ENCODE measurements at places on chromosomes 7 and 10.
A peak's percentile ranks its signal among the peaks of the same experiment; 100 is the strongest.

DNA sequence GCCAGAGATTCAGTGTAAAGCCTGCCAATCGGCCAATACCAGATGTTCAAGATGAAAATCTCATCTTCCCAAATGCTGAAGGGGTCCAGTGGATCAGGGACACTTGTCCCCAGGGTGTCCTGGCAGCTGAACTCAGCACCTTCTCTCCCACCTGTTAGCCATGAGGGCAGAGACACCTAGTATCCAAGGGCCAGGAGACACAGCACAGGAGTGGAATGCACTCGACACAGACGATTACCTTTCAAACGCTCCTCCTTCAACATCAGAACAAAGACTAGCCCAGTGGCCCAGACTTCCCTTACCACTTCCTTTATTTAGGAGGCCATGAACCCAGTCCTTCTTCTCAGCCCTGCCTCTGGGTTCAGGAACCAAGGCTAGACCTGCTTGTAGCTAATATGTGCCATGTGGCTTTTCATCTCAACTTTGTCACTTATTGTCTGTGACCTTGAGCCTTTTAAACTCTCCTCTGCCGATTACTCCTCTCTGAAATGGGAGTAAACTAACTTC, 180.3 kb upstream of the PLXNA4 start:
- DNase-seq: no peak

DNA sequence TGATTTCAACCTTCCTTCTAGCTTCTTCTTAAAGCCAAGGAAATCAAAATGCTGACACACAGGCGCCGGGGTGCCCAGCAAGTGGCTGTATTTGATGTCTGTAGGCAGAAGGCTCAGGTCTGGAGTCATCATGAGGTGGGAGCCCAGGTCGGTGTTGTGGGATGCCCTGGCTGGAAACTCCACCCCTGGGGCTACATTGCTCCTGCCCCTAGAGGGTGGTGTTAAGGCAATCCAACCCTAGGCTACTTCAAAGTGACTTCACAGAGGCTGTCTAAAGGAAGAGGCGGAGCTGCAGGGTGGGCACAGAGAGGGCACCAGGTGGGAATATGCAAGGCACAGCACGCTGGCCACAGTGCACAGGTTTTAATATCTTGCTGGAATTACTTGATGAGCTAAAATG, 200.9 kb downstream of the ADAM12 start:
- DNase-seq: no peak

GRCh38 chr10:11213137-11213536, 195.5 kb downstream of the CELF2 start:
- DNase-seq: no peak

DNA sequence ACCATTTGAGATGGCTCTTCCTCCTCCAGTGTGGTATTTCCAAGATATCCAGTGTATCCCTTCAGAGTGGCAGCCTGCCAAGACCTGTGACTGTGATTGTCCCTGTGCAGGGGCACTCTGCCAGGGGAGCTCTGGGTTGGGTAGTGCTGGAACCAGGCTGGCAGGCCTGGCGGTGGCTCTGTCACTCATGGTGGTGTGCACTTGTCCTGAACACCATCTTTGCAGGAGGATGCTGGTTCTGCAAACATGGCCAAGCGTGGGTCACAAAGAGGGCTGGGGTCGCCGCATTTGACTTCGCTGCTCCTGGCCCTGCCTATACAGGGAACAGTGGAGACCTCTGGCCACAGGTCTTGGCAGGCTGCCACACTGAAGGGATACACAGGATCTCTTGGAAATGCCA, 205.2 kb downstream of the PRPF18 start:
- no peak for DNase-seq

DNA sequence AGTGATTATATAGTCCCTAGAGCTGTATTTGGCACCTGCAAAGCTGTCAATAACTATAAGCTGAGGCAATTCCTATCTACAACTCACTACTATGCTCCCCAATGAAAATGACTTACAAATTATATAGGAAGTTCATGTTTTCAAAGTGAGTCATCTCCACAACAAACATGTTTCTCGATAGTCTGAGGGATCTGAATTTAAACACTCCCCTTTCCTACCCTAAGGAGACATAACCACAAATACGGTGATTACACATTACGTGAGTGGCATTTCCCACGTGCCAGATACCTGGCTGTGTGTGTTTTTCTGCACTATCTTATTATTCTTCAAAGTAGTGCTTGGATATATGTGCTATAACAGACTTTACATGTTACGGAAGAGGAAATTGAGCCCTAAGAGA, 122.5 kb upstream of the C1QL3 start:
- no peak for DNase-seq

DNA sequence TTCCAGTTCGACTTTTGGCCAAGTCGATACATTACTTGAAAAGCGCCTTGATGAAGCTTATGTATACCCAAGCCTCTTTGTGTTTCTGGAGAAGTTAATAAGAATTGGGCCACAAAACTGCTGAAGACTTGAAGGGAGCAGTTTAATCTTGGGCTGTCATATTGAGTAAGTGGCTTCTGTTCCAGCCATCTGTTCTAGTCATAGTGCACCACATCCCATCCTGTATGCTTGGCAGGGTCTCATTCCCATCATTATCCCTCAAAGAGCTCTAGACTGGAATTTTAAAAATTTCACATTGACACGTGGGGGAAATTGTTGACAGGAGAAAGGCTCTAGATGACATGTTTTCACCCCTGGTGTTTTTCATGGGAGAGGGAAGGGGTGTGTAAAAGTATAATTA, 196.6 kb upstream of the PLPP4 start:
- no peak for DNase-seq

DNA sequence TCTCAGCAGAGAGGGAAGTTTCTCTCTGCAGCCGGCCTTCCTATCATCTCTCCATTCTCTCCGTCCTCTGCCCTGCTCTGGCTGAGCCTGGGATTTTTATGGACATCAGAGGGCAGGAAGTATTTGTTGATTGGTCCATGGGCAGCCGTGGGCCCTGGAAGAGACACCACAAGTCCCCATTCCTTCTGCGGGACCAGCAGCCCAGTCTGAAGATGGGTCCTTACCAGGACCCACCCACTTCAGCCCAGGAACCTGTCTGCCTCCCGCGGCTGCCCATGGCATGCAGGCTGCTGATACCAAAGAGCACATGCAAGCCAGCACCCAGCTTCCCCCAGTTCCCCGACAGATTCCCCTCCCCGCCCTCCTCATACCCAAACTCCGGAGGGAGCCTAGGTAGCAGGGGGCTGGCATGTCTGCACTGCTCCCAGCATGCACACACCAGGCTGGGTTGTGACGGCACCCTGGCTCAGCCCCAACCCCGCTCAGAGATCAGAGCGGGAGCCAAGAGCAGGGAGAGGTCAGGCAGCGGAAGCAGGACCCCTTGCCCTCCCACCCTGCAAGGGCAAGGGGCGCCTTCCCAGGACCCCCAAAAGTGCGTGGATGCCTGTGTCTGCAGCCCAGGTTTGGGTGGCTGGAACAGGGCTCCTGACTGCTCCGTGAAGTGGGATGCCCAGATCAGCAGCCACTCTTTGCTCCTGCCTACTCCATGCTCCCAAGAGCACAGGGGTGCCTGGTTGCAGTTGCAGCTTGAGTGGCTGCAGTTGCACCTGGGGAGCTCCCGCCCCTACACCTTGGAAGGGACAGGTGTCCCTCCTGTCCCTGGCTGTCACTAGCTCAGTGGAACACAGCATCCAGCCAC, 538.6 kb upstream of the POT1 start:
- DNase-seq: no peak

DNA sequence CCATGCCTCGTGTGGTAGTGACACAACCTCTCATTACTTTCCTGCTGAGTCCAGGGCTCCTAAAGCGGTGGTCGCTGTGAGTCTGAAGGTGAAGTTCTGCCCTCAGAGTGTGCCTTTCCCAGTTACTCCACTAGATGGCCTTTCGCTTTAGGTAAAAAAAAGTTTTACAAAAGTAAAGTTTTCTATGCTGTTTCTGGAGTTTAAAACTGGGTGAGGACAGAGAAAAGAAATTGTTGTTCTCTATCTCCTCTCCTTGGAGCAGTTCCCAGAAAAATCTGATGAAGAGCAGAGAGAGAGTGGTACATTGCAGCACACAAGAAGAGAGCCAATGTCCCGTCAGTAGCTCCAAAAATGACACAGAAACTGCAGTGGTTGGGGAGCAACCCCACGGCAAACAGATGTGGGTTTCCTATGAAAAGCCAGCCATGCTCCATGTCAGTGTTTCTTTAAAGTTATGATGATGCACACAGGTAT, 257.1 kb downstream of the GLI3 start:
- peak; percentile 27 for DNase-seq

DNA sequence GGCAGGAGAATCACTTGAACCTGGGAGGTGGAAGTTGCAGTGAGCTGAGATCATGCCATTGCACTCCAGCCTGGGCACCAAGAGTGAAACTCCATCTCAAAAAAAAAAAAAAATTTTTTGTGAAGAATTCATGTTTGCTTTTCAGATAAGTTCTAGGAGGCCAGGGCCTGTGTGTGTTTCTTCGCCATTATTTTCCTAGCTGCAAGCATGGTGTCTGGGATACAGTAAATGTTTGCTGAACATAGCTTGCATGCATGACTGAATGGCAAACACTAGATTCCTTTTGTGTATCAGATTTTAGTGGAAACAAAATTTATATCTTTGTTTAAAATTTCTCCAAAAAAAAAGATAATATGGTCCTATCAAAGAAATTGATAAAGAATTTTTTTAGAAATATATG, 9.7 kb upstream of the MACC1 start:
- no peak for DNase-seq

DNA sequence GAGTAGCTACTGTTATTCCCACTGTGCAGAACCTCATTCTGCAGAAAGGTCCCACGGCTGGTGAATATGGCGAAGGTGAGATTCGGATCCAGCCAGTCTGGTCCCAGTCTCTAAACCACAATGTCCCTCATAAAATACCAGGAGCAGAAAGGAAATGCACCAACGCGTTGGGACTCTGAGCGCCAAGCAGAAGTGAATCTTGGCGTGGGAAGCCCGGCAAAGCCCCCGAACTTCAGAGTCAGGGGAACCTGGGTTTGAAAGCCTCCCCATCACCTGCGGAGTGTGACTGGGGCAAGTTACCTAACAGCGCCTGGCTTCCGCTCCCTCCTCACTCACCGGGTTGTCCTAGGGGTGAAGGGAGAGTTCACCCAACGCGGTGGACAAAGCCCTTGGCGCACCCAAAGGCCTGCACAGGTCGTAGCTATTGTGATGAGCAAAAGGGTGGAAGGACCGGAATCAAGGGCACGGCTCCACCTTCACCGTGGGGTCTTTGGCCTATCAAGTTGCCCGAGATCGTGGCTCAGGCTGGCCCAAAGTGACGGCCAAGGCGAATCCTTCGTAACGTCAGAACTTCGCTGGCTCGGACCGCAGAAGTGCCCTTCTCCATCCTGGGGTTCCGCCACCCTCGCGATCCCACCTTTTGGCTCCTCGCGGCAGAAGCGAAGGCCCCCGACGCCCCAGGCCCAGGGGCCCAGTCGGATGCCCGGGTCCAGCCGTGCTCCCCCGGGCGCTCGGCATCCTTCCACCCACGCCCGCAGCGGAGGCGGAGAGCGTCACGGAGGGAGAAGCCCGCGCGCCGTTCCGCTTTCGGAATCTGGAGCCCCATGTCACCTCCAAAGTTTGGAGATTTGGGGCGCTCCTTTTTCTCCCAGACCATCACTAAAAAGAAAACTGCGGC, 811 bp downstream of the RGS10 start:
- DNase-seq: no peak

GRCh38 chr7:29511851-29512250, 51.8 kb upstream of the PRR15 start:
- DNase-seq: no peak

- DNase-seq: no peak
These were observed 107.4 kb downstream of the SLIT1 start for GRCh38 chr10:97078261-97078937.

GRCh38 chr10:126242397-126243260, 145.6 kb downstream of the ADAM12 start:
- DNase-seq: peak; percentile 38

- no peak for DNase-seq
These were observed 644.6 kb downstream of the AUTS2 start for GRCh38 chr7:70242826-70243225.

GRCh38 chr7:26188957-26189541, 11.5 kb downstream of the HNRNPA2B1 start:
- no peak for DNase-seq

DNA sequence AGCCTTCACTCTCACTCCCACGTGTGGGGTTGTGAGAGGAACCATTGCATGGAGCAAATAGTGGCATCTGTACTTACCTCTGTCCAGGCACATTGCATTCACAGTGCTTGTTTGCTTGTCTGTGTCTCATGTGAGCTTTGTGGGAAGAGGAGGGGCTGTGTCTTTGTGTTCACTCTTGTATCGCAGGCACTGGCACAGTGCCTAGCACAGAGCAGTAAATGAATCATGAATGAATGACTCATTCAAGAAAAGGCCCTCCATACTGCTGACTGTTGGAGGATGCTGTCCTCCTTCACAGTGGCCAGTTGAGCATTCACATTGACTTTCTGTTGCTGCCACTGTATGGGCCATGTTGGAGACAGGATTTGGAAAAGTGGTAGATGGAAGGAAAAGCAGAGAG, 125.3 kb downstream of the SORCS3 start:
- no peak for DNase-seq

DNA sequence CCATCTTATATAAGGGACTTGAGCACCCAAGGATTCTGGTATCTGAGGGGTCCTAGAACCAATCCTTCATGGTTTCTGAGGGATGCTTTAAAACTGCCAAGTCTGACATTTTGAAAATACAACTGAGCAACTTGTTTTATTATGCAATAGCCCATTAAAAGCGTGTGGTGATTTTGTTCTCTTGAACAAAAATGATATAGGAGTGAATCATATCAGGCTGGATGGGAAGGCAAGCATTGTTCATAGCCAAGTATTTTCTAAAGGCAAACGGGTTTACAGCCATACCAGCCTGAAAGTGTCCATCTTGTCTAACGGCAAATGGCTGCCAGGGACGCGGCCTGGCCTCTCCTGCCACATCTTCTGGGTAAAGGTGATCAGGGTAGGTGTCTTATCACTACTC, 23.4 kb downstream of the RPP38 start:
- DNase-seq: no peak

DNA sequence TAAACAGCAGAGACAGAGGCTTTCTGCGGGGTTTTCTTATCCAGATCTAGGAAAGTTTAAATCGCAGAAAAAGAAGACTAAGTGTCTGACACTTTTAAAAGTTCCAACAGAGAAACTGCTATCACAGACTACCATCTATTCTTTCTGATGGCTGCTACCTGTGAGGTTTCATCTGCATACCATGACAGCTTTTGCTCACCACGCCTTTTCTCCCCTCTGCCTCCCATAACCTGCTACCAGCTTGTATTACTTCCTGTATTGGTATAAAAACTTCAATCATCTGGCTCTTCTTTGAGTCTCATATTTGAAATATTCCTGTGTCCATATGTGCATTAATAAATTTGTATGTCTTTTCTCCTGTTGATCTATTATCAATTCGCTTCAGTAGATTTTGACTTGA, 34.1 kb upstream of the RTKN2 start:
- DNase-seq: no peak

- DNase-seq: no peak
These were observed 43.7 kb upstream of the PRKAR1B start for GRCh38 chr7:770741-771166.

DNA sequence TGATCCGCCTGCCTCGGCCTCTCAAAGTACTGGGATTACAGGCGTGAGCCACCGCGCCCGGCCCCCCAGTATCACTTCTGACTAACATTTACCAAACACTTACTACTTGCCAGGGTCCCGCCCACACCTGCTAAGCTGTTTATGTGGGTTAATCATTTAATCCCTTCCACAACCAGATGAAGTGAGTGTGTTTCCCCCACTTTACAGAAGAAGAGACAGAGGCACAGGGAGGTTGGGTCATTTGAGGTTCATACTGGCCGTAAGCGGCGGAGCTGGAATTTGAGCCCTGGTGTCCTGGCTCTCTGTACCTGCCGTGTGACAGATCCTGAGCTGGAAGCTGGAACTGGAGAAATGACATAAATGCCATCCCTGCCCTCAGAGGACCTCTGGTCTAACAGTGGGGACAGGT, 15.1 kb upstream of the VPS37D start:
- DNase-seq: no peak
